ENCODE measurements at places on chromosomes 5 and 9. TPM values are rescaled to one million over a fixed set of nuclear protein-coding genes. Genes with fewer than 3 reads are reported as not detected.

SUSD3 gene
- not detected for total RNA-seq

PTPDC1 gene
- 7.9 TPM for total RNA-seq

PRSS3 gene
- 95.6 TPM for total RNA-seq

CDH6 gene
- 0.13 TPM for total RNA-seq

TMEM174 gene
- not detected for total RNA-seq

CDKN2B-AS1 gene
- 0.53 TPM for total RNA-seq

PITX1 gene
- 87.7 TPM for total RNA-seq

TMC1 gene
- total RNA-seq = 1.0 TPM

MEGF10 gene
- total RNA-seq = 0.26 TPM

BTNL8 gene
- not detected for total RNA-seq

TAF1L gene
- total RNA-seq = under 0.01 TPM

CAVIN4 gene
- total RNA-seq = 0.53 TPM

NUTM2F gene
- total RNA-seq = not detected

OBP2B gene
- not detected for total RNA-seq

TRIM32 gene
- total RNA-seq = 12.0 TPM

FRRS1L gene
- not detected for total RNA-seq

CCDC180 gene
- total RNA-seq = 0.13 TPM

SETD9 gene
- 10.2 TPM for total RNA-seq

DOK3 gene
- total RNA-seq = 1.4 TPM

OR1J2 gene
- total RNA-seq = not detected

GARNL3 gene
- total RNA-seq = 5.4 TPM

NELFB gene
- 67.9 TPM for total RNA-seq

TAF11L10 gene
- not detected for total RNA-seq

IL5 gene
- total RNA-seq = not detected

CAAP1 gene
- total RNA-seq = 22.4 TPM

ADGRV1 gene
- total RNA-seq = 3.3 TPM

JAKMIP2 gene
- total RNA-seq = not detected

FCN1 gene
- not detected for total RNA-seq

FCN2 gene
- total RNA-seq = not detected

CYLC2 gene
- not detected for total RNA-seq
